ENCODE measurements at places on chromosomes 6 and 20. TPM values are rescaled to one million over a fixed set of nuclear protein-coding genes. Genes with fewer than 3 reads are reported as not detected.

- no peaks in the 10 kb centered on the region for H3K27me3 ChIP-seq
- no peak overlapping the region for H3K27ac ChIP-seq
- no peak for DNase-seq
Measured at GRCh38 chr6:85470023-85470410, 20.1 kb downstream of the NT5E start.

DNA sequence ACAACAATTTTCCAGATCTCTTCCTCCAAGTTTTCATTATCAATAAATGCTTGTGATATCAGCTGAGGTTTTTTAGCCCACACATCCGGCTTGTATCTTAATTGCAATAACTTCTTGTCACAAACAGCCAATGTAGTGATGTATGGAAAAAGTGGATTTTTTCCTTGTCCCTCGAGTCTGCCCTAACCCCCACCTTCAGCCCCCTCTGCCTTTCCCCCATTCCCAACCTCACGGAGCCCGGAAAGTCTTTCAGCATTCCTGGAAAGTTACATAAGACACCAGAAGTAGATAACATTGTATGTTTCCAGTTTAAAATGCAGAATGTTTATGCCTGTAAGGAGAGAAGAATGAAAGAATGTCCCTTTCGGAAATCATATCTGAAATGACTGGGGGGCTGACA lies 179.2 kb upstream of the PHACTR1 start:
- H3K4me3 ChIP-seq, result no peak overlapping the region
- peaks cover 13% of the 10 kb centered on the region for H3K27me3 ChIP-seq
- no peak for DNase-seq

DNA sequence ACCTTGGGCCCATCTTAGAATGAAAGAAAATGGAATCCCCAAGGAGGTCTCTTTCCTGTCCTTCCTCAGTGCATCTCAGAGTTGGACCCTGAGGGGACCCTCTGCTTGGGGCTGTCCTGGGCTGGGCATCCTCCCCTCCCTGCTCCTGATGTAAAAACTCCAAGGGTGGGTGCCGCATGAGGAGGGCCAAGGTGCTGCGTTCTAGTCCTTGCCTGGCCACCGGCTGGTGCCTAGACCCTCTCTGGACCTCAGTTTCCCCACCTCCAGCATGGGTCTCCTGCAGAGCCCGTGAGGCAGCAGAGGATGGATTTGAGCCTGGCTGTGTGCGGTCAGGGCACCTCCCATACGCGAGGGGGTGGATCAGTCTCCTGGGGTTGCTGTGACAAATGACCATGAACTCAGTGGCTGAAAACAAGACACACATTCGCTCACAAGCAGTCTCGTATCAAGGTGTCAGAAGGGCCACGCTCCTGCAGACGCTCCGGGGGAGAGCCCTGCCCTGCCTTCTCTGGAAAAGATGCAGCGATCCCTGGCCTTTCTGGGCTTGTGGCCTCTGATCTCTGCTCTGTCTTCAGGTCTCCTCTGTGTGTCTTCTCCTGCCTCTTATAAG lies 54.7 kb downstream of the CHMP4B start:
- H3K4me3 ChIP-seq, result no peak overlapping the region
- no peaks in the 10 kb centered on the region for H3K27me3 ChIP-seq
- H3K27ac ChIP-seq, result no peak overlapping the region
- no peak for DNase-seq

DNA sequence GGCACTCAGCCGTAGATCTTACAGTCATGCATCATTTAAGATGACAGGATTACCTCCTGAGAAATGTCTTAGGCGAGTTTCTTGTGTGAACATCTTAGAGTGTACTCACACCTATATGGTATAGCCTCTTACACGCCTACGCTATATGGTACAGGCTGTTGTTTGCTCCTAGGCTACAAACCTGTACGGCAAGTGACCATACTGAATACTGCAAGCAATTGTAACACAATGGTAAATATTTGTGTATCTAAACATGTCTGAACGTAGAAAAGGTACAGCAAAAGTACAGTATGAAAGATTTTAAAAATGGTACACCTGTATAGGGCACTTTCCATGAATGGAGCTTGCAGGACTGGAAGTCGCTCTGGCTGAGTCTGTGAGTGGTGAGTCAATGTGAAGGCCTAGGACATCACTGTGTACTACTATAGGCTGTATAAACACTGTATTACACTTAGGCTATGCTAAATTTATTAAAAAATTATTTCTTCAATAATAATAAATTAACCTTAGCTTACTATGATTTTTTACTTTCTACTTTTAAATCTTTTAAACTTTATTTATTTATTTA lies 541 bp upstream of the IL20RA start:
- H3K4me1 ChIP-seq, result peaks cover 6% of the 10 kb centered on the region
- peak overlapping the region; percentile 66 for H3K4me3 ChIP-seq
- no peak for DNase-seq
- no peak overlapping the region for H3K27ac ChIP-seq

- no peaks in the 10 kb centered on the region for H3K4me1 ChIP-seq
- H3K27me3 ChIP-seq, result peaks cover 35% of the 10 kb centered on the region
- H3K4me3 ChIP-seq, result no peak overlapping the region
- DNase-seq, result no peak
- no peaks in the 10 kb centered on the region for H3K36me3 ChIP-seq
Measured at GRCh38 chr6:167717867-167718266, 108.8 kb upstream of the AFDN start.

- no peak overlapping the region for H3K4me3 ChIP-seq
- no peak for DNase-seq
- no peaks in the 10 kb centered on the region for H3K27me3 ChIP-seq
- no peaks in the 10 kb centered on the region for H3K4me1 ChIP-seq
Measured at GRCh38 chr20:60589623-60590022, 631.4 kb downstream of the CDH26 start.

DNA sequence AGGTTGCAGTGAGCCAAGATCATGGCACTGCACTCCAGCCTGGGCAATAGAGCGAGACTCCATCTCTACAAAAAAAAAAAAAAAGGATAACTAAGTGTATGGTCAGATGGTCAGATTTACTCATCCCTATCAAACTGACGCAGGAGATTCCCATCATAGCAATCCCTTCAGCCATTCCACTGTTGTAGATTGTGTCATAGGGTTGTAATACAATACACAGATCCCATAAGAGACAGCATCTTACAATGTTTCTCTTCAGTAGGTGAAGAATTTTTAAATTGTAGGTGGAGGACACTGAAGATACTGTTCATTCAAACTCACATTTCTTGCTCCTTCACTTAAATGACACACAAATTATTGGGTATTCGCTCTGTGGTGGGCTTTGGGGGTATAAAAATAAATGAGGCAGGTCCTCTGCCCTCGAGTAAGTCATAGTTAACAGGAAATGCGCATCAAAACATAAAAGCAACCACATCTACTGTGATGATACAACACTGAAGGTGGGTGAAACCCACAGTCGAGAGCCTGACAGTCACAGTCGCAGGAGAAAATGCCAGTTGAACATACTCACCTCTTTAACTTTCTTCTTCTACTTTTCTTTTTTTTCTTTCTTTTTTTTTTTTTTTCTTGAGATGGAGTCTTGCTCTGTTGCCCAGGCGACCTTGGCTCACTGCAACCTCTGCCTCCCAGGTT lies 205.5 kb downstream of the ZNF217 start:
- peaks cover 5% of the 10 kb centered on the region for H3K27me3 ChIP-seq
- DNase-seq, result no peak
- H3K4me3 ChIP-seq, result no peak overlapping the region

Gene KCNK5
- not detected for total RNA-seq

DNA sequence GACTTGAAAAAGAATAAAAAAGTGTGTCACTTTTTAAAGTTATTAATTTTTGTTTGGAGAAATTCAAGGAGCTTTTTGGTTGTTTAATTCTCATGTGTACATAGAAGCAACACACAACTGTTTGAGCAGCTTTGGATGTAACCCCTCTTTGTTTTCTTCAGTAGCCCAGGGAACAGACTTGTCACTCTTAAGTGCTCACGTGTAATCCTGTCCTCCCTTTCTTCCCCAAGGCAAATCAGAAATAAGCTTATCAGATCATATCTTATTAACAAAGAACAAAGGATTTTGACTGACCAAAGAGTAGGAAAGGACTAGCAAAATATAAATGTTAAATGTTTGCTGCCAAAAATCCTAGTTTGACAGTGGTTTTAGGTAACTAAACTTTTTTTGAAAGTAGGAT lies 7.3 kb upstream of the FLRT3 start:
- H3K27me3 ChIP-seq, result peaks cover 4% of the 10 kb centered on the region
- peaks cover 4% of the 10 kb centered on the region for H3K4me1 ChIP-seq
- DNase-seq, result no peak
- H3K27ac ChIP-seq, result no peak overlapping the region
- H3K36me3 ChIP-seq, result no peaks in the 10 kb centered on the region
- no peak overlapping the region for H3K4me3 ChIP-seq

Gene TINAG
- not detected for total RNA-seq

DNA sequence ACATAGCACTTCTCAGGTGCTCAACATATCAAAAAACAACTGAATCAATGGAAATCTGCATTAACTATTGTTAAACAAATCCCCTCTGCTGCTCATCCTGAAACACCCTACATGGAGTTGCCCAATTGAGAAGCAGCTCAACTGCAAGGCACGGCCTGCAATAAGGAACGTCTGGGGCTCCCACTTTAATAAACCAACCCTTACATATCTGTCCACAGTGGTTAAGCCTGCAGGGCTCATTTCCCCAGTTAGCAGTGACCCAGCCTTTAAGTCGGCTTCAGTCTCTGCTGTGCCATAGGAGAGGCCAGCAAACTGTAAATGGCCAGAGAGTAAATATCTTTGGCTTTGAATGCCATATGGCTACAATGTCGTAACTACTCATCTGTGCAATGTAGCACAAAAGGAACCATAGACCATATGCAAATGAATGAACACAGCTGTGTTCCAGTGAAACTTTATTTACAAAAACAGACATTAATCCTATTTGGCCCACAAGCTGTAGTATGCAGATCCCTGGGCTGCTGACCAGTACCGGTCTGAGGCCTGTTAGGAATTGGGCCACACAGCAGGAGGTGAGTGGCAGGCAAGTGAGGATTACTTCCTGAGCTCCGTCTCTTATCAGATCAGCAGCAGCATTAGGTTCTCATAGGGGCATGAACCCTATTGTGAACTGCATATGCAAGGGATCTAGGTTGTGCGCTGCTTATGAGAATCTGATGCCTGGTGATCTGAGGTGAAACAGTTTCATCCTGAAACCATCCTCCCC lies 522.7 kb upstream of the CDH4 start:
- H3K27ac ChIP-seq, result no peak overlapping the region
- DNase-seq, result no peak
- no peak overlapping the region for H3K4me3 ChIP-seq
- no peaks in the 10 kb centered on the region for H3K4me1 ChIP-seq
- H3K36me3 ChIP-seq, result no peaks in the 10 kb centered on the region

Gene NOX3
- total RNA-seq, result not detected

- peak overlapping the region; percentile 67 for H3K27ac ChIP-seq
- DNase-seq, result no peak
- peaks cover 8% of the 10 kb centered on the region for H3K36me3 ChIP-seq
- no peaks in the 10 kb centered on the region for H3K27me3 ChIP-seq
Measured at GRCh38 chr6:20681243-20681684, 147.0 kb downstream of the CDKAL1 start.

DNA sequence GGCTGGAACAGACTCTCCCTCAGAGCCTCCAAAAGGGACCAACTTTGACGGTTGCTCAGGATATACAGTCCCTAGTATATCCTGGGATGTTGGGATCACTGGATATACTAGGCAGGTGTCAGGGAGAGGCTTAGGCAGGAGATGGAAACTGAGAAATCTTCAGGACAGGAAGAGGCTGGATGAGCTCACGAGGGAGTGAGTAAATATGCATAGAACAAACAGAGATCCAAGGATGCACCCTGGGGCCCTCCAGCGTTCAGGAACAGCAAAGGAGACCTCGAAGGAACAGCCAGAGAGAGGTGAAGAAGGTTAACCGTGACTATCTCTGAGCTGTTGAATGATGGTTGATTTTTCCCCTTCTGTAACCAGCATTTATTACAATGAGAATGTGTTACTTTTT lies 191.3 kb downstream of the BMP7 start:
- peaks cover 22% of the 10 kb centered on the region for H3K27me3 ChIP-seq
- H3K4me3 ChIP-seq, result no peak overlapping the region
- no peaks in the 10 kb centered on the region for H3K4me1 ChIP-seq

DNA sequence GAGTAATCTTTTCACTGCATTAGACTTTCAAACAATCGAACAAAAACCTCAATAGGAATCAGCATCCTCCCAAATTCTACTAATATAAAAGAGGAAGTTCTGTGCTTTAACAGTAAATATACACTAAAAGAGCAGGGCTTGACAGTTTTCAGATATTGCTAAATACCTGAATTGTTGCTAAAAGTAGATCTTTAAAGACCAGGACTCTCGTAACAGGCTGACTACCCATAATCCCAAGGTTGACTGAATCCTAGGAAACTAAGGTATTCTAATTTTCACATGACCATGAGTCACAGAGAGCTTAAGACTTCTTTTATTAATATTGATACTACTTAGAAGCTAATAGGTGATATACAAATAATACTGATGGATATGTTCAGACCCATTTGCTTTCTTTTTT lies 10.1 kb downstream of the CD164 start:
- H3K36me3 ChIP-seq, result peaks cover 90% of the 10 kb centered on the region
- H3K27me3 ChIP-seq, result no peaks in the 10 kb centered on the region
- no peak for DNase-seq
- H3K4me3 ChIP-seq, result no peak overlapping the region
- H3K4me1 ChIP-seq, result peaks cover 38% of the 10 kb centered on the region
- H3K27ac ChIP-seq, result no peak overlapping the region

Gene PRDM1
- 16.3 TPM for total RNA-seq

DNA sequence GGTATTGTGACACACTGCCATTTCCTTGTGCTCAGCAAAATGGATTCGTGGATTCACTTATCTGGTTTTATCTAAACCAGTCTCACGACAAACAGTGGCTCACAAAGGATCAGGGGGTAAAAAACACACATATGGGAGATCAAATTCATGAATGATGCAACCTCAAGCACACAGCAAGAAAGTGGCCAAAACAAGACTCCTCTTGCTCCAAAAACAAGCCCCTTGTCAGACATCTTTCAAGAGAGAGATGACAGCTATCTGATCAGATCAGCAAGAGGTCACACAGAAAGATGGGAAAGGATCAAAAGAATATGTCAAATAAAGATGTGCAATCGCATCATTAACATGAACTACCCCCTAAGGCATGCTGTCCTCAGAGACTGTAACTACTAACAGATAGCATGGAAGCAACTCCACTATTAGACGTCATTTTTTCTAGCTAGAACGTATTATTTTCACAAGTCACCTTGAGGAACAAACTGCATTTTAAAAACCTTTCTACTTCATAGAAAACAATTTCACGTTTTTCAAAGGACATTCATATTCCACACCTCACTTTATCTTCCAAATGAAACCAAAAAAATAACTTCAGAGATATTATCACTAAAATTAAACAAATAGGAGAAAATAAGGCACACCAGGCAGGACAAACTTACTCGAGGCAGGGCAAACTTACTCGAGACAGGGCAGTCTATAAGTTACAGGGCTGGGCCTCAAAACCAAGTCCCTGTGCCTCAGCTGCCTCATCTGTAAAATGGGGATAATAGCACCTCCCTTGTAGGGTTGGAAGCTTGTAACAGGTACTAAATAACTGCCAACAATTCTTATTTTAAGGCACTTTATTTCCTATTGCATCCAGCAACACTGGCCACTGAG lies 122.3 kb downstream of the PREX1 start:
- H3K36me3 ChIP-seq, result peaks cover 73% of the 10 kb centered on the region
- no peak for DNase-seq
- H3K4me3 ChIP-seq, result no peak overlapping the region
- no peak overlapping the region for H3K27ac ChIP-seq

GRCh38 chr6:161168281-161168891 lies 105.5 kb downstream of the AGPAT4 start:
- peaks cover 34% of the 10 kb centered on the region for H3K4me1 ChIP-seq
- H3K36me3 ChIP-seq, result peaks cover 6% of the 10 kb centered on the region
- H3K4me3 ChIP-seq, result no peak overlapping the region
- DNase-seq, result no peak

Data from activated B cell treated with CpG ODN at 0.5 μM for 24 hours (primary cell).